ENCODE measurements at places on chromosomes 2 and 18.
A peak's percentile ranks its signal among the peaks of the same experiment; 100 is the strongest.

- no peak for DNase-seq
Measured at GRCh38 chr2:191607096-191607495, 70.8 kb upstream of the NABP1 start.

- DNase-seq: no peak
Measured at GRCh38 chr18:12895014-12895413, 11.0 kb upstream of the PTPN2 start.

DNA sequence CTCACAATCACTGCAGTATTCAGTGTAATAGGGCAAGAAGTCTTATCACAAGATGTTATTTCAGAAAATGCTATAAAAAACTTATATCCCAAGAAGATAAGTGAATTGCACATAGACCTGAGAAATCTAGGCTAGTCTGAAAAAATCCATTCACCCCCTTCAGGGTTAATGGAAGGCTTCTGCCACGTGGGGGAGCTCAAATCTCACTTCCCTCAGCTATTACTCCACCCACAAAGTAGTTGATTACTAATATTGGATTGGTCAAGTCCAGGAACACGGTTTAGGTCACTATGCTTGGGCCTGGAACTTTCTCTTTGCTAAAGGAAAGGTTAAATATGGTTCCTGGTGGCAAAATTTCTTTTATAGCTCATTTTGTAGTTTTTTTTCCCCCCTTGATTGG, 51.2 kb upstream of the ADAM23 start:
- DNase-seq: no peak

GRCh38 chr2:171389325-171389724, 44.5 kb downstream of the METTL8 start:
- no peak for DNase-seq

DNA sequence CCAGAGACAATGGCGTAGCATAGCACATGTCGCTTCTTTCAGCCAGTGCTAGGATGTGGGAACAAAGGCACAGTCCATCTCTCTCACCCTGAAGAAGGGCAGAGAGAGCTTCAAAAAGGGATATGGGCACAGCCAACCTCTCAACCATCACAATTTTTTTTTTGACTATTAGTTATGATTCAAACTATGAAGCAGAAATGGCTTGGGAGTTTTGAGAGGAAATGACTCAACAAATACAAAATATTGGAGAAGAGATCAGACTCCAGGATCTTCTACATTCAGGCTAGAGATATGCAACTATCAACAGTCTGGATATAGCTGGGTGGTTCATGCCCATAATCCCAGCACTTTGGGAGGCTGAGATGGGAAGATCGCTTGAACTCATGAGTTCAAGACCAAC, 109.1 kb downstream of the MCFD2 start:
- DNase-seq: no peak

DNA sequence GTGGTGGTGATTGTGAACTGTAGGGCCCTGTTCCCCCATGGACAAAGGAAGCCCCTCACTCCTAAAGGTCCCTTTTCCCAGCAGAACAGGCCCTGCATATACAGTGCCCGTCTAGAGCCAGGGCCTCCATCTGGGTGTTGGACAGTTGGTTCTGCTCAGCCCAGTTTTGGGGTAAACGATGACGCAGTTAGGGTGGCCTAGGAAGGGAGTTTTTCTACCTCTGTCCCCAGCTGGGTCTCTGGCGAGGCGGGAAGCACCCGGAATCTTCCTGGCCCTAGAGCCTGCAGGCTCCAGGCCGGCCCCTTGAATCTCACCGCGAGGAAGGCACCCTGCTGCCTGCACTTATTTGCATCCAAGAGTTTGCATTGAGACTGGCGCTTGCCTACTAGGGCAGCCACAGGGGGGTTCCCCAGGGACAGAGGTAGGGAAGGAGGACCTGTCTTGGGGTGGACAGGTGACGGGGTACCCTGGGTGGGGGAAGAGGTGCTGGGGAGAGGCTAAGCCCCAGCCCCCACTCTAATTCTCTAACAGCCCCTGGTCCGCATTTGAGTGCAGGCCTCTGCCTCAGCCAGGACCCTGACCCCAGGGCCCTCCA, 529 bp upstream of the MTA3 start:
- DNase-seq: no peak

- DNase-seq: peak; percentile 21
Measured at GRCh38 chr2:25982273-25982967, at the start of gene KIF3C. TSS of gene KIF3C (minus strand) at chr2:25982497. CDS start at chr2:25981917, 580 bp downstream.

DNA sequence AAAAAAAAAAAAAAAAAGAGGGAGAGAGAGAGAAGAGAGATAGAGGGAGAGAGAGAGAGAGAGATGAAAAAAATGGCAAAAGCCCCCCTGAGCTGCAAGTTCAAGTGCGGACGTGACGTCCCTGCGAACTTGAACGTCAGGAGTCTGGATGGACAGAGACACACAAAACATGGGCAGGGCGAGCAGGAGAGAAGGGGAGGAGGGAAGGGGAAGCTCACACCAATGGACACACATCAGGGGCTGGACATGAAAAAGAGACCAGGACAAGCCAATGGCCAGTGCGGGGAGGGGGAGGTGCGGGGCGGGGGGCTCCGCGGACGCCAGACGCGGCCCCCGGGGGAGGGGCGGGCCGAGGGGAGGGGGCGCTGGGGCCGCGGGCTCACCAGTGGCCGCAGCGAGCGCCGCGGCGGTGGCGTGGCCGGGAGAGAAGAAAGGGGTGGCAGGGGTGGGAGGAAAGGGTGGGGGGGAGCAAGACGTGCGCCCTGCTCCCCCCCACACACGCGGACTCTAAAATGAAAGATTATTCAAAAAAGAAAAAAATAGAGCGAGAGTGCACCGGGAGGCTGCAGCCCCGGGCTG, at the start of gene BCL11A:
Gene BCL11A (minus strand): TSS at position 160 of the 579 bp plus-strand sequence. CDS start 384 bp downstream, outside the sequence.
- no peak for DNase-seq

- no peak for DNase-seq
Measured at GRCh38 chr2:95728878-95729596, 137.2 kb downstream of the TRIM43 start.

DNA sequence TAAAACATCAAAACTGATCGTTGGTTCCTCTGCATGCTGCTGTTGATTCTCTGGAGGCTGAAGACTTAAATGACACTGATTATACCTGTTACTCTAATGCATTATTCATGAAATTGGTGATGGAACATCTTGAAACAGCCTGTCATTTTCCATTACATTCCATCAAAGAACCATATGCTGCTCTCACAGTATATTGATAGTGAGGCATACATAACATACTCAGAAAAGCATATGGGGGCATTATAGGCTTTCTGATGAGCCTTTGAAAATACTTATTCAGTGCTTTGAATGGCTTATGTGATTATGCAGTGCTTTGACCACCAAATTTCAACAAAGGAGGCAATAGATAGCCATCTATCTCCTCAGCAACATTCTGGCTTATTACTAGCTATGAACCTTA, 392.1 kb downstream of the CDH19 start:
- no peak for DNase-seq

- no peak for DNase-seq
Measured at GRCh38 chr18:47420130-47420529, 168.7 kb upstream of the SKOR2 start.

GRCh38 chr2:191013682-191013931, 364 bp downstream of the STAT1 start:
- DNase-seq: no peak

- DNase-seq: no peak
Measured at GRCh38 chr18:21456428-21457178, 143.9 kb downstream of the ESCO1 start.

- no peak for DNase-seq
Measured at GRCh38 chr2:233813236-233814055, 35.3 kb downstream of the MROH2A start.

GRCh38 chr18:50289108-50289443, 1.6 kb upstream of the CXXC1 start:
- DNase-seq: no peak

DNA sequence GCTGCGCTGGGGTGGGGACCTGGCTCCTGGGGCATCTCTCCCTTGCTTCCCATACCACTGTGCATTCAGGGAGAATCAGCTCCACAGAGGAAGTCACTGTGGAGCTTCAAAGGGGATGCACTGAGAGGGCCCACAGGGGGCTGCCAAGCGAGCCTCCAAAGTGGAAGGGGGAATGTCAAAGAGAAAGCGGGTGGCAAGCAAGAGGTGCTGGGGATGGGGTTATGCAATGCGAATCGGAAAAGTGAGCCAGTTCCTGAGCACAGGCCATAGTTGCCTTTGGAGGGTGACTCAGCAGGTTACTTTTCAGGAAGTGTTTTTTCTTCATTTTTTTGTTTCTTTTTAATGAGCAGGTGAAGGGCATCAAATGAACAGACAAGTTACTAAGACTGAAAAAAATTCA, 17.6 kb downstream of the PMAIP1 start:
- no peak for DNase-seq

GRCh38 chr2:69483024-69483423, 45.8 kb upstream of the NFU1 start:
- no peak for DNase-seq

DNA sequence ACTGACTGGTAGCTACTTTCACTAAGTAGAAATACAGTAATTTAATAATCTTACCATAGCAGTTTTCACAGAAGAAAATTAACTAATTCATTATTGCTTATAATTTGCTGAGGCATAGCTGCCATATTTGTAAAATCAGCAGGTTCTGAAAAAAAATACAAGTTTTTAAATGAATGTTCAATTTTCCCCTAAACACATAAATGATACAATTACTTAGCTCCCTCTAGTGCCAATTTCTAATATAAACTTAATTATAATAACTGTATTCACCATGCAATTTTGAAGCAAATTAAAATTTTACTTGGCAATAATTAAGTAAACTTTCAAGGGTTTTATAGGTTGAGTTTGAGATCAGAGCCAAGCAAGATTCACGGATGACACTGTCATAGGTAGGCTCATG, 1321.6 kb upstream of the ACVR2A start:
- no peak for DNase-seq

DNA sequence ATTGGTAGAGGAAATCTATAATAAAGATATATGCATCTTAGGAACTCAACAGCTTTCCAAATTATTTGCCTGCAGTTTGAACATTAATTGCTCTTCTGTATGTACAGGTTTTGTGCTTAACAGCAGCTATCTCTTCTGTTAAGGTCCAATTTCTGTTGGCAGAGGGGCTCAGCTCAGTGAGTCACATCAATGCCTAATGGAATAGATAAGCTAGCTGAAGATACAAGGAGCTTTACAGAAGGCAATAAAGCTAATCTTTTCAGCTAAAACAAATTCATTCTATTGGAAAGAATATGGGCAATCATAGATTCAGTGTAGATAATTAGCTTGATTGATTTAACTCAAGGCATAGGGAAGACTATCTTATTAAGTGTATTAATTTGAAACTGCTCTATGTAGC, 58.4 kb upstream of the UNC80 start:
- DNase-seq: no peak

- DNase-seq: no peak
Measured at GRCh38 chr2:55157474-55157884, 74.6 kb downstream of the CLHC1 start.

All from stimulated activated CD4-positive, alpha-beta T cell treated with anti-CD3 and anti-CD28 coated beads, Interleukin-1b, Interleukin-23, amount 100 ng/mL, for 1 hour (primary cell).